ENCODE measurements at places on chromosomes 1 and 21.

- peak; percentile 11 for DNase-seq
These were observed 36.5 kb upstream of the CD5L start for GRCh38 chr1:157878059-157878458.

GRCh38 chr1:155777582-155777981, 79.4 kb downstream of the GON4L start:
- no peak for DNase-seq

GRCh38 chr1:16614361-16615252, 1.2 kb upstream of the NBPF1 start:
- no peak for DNase-seq

- no peak for DNase-seq
These were observed 34.9 kb downstream of the IGSF21 start for GRCh38 chr1:18142471-18142870.

DNA sequence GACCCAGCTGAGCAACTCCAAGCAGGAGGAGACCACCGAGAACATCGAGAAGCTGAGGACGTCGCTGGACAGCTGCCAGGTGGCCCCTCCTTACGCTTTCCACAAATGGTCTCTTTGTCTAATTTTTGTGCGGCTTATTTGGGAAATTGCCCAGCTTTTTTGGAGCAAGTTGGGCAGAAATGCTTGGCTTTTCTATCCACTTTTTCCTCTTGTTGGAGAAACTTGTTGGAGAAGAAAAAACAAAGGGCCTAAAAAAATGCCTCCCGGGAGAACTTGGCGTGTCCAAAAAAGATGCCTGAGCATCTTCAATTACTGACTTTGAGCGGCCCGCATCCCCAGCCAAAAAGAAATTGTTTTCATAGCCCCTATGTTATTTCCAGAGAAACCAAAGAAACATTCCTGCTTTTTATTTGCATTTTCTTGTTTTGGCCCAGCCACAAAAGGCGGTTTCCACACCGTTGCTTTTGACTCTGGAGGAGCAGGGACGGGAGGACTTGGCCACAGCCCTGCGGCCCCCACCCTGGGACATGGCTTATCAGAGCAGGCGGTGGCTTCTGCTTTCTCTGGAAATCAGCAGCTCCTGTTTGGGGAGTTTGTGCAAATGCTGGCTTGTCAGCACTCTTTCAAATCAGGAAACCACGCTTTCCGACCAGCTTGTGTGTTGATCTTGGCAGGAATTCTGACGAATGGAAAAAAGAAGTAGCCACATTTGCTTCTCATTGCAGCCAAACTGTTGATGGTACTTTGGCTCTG, 81.2 kb upstream of the EFHD2 start:
- DNase-seq: no peak

GRCh38 chr1:62082456-62083363, 111.9 kb upstream of the L1TD1 start:
- peak; percentile 31 for DNase-seq

- DNase-seq: no peak
These were observed 60.8 kb upstream of the IVNS1ABP start for GRCh38 chr1:185377831-185378230.

GRCh38 chr1:97112442-97112841, 390.9 kb downstream of the PTBP2 start:
- DNase-seq: no peak

GRCh38 chr1:59194621-59195020, 102.3 kb upstream of the FGGY start:
- DNase-seq: no peak

- peak; percentile 83 for DNase-seq
These were observed 21.7 kb downstream of the LRP8 start for GRCh38 chr1:53306168-53306567.

DNA sequence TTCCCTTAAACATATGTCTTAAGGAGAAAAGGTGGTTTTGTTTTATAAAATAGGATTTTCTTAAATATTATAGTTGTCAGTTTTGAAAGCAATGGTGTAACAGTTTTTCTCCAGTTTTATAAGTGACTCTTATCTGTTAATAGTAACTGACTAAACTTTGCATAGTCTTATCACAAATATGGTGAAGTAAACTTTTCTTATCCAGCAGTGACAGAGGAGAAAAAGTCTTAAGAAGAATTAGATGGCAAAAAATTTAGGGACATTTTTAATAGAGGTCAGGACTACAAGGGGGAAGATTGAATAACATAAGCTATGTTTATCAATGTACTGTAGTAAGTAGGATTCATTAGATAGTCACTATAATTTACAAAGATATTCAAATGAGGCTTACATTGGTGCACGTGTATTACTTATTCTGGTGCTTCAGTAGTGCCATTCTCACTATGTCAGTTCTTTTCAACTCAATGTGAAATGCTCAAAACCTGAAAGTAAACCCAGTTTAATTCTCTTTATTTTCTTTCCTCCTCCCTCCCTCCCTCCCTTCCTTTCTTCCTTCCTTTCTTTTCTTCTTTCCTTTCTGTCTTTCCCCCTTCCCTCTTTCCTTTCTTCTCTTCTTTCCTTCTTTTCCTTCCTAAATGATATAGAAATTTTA, 26.1 kb downstream of the F3 start:
- no peak for DNase-seq

DNA sequence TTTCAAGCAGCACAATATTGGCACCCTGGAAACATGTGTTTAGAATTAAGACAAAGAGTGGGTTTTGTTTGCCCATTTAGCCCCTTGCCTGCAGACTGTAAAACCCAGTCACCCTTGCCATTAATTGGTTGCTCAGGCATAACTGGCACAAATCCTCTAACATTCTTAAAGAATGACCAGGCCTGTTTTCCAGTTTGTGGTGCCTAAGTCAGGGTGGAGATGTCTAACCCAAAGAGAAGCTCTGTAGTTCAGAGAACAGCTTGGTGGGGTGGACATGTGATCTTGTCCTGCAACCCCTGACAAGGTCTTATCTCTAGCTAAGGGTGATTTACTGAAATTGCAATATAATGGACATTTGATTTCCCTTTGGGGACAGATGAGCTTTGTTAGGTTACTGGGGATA, 8.8 kb upstream of the ANGPTL7 start:
- DNase-seq: no peak

GRCh38 chr1:221335161-221336101, 406.5 kb downstream of the DUSP10 start:
- DNase-seq: no peak

- no peak for DNase-seq
These were observed 181.3 kb downstream of the KCTD3 start for GRCh38 chr1:215748431-215748830.

DNA sequence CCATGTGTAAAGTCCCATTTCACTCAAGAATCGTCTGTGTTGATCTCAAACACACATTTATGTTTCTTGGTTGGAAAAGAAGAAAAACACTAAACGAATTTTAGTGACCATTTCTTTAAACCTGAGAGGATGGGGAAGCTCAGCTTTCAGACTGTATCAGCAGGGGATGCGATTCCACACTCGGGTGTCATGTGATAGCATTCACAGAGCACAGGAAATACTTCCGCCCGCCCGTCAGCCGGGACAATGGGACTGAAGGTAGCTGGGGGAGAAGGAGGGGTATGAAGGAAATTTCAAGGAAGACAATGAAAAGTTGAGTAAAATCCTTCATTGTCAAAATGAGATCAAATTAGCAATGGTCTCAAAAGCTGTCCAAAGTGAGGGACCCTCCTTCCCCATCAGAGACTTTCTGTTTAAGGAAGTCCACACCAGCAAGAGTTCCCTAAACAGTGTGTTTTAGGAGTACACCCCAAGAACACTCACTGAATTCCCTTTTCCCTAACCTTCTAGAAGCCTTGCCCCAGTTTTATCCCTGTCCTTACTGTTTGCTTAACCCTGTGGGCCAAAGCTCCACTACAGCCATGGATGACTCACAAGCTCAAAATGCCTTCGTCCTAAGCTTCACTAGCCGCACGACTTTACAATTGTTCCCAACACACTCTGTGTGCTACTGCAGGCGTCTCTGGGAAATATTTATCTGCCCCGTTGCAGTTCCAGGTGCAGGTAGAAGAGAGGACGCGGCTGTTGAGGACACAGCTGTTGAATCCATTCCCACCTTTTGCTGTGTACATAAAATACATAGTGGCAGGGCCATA, 51.4 kb upstream of the SIM2 start:
- DNase-seq: no peak

- no peak for DNase-seq
These were observed 117.6 kb upstream of the ZNF678 start for GRCh38 chr1:227445746-227446145.

DNA sequence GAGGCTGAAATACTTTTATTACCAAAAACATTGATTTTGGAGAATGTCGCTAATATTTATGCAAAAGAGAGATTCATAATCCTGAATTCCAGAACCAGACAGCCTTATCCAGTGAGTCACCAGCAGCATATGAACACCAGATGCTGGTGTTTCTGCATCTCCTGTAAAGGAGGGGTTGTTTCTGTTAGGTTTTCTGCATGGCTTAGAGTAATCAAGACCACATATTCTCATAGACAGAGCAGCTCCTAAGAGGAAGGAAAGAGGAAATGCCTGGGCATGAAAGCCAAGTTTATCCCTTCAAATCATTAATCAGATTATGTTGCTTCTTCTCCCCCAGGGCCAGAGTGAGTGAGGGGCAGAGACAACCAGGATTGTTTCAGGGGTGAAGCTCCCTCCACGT, 86.2 kb downstream of the NGF start:
- DNase-seq: no peak

- DNase-seq: no peak
These were observed 71.5 kb downstream of the CLCA4 start for GRCh38 chr1:86618358-86618757.

DNA sequence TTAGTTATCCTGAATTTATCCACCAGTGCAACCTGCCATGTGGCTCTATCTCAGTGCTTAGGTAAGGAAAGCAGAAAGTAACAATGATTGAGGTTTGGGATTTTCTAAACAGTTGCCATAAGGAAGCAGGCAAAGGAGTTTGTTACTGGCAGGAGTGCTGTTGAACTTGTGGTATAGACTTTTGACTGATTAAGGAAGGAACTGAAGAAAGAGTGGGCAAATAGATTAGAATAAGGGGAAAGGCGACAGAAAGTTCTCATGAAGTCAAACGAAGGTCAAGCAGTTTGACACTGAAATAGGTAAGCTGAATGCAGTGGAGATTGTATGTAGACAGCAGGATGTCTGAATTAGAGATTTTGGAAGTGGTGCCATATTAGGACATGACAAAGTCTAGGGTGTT, 24.2 kb upstream of the CR2 start:
- no peak for DNase-seq

GRCh38 chr1:183961132-183961531, 76.4 kb downstream of the COLGALT2 start:
- DNase-seq: no peak

DNA sequence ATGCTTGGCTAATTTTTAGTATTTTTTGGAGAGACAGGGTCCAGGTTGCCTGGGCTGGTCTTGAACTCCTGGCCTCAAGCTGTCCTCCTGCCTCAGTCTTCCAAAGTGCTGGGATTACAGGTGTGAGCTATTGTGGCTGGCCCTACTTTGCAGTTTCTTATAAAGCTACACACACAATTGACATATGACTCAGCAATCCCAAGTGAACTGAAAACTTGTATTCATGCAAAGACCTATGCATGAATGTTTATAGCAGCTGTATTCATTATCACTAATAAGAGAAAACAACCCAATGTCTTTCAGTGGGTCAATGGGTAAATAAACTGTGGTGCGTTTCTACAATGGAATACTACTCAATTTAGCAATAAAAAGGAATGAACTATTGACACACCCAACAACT, 103.1 kb downstream of the MRPS6 start:
- DNase-seq: no peak
